Osteoblast (primary cell): ENCODE measurements at places on chromosomes 4 and X.

DNA sequence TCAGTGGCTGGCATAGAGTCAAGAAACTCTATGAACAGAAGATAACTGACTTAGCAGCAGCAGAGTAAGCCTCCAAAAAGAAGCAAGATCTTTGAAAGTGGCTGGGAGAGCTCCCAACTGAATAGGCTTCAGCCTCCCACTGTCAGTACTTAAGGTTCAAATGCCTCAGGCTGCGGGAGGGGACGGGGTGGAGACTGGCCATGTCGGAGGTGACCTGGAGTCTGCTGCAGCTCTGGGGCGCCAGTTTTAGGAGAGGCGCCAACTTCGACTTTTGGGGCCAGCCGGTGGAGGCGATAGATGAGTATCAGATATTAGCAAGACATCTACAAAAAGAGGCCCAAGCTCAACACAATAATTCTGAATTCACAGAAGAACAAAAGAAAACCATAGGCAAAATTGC, 67.3 kb downstream of the TMEM144 start:
- no peak overlapping the region for H3K4me3 ChIP-seq
- H3K36me3 ChIP-seq = no peaks in the 10 kb centered on the region
- H3K27me3 ChIP-seq = no peaks in the 10 kb centered on the region

- no peak overlapping the region for H3K27ac ChIP-seq
- H3K4me1 ChIP-seq = no peaks in the 10 kb centered on the region
These were observed 20.1 kb upstream of the SLC34A2 start for GRCh38 chr4:25635501-25635900.

GRCh38 chr4:29540439-29541102, 1179.6 kb upstream of the PCDH7 start:
- DNase-seq = no peak
- no peaks in the 10 kb centered on the region for H3K27me3 ChIP-seq
- H3K4me3 ChIP-seq = no peak overlapping the region
- H3K4me1 ChIP-seq = no peaks in the 10 kb centered on the region
- H3K27ac ChIP-seq = no peak overlapping the region

GRCh38 chr4:172785613-172786012, 383.0 kb upstream of the GALNT7 start:
- no peak for DNase-seq
- no peak overlapping the region for H3K4me3 ChIP-seq
- no peaks in the 10 kb centered on the region for H3K4me1 ChIP-seq
- no peaks in the 10 kb centered on the region for H3K27me3 ChIP-seq
